ENCODE measurements at places on chromosomes 2 and 18.

DNA sequence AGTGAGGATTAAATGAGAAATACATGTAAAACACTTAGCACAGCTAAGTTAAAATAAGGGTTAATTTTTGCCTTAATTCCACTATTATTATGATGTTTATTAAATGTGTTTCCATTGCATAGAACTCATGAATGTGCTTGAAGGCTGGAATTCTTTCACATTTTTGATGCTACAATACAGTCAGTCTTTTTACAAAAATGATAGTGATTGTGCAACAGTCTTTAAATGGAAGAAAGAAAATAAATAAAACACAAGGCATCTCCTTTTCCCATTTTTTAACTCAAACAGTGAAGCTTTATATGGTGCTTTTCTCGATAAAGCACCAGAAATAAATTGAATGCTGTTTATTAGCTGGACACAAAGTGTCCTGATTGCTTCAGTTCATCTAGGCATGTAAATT, 123.9 kb downstream of the MAP2 start:
- DNase-seq: no peak

- DNase-seq: no peak
These were observed 4.7 kb downstream of the RAB3GAP1 start for GRCh38 chr2:135056790-135057189.

DNA sequence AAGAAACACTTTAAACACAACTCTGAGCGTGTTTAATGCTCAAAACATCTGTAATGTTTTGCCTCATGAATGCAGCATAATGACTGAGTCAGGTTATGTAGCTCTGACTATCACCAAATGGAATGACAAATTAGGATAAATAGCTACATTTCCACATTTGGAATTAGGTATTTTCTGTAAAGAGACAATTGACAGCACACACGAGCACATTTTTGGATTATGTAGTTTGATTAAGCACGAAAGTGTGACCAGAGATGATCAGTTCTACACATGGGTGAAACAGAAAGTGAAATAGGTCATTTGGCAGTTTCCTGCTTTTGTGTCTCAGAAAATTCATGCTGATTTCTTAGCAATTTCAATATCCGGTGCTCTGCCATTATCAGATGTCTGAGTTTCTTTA, 29.0 kb downstream of the LPIN1 start:
- no peak for DNase-seq

- DNase-seq: no peak
These were observed 94.3 kb downstream of the OLA1 start for GRCh38 chr2:174153757-174154680.

DNA sequence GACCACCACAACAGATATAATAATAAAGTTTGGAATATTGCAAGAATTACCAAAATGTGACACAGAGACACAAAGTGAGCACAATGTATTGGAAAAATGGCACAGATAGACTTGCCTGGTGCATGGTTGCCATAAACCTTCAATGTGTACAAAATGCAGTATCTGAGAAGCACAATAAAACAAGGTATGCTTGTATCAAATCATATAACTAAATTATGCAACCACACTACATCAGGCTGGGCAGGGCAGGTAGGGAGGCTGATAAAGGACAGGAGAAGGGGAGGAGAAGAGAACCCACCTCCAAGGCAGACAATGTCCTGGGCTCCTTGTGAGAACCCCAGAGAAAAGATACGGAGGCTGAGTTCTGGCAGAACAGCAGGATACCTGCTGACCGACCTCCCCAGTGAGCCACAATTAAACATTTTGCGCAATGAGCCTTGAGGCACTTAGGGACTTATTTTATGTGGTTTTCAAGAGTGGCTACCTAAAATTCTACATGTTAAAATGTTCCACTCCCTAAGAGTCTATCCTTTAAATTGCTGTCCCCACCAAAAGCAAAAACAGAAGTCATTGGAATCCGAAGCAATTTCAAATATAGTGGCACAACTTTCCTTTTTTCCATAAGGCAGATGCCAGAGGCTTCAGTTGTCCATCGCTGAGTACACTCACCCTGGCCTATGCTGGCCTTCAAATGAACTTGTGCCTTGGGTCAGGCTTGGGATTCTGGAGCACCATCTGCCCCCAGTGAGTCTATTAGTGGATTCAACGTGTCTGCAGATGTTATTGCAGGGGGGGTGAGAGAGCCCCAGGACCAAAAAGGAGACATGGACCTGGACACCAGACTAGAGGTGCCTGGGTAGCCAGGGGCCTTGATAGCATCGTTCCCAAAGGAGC, 16.8 kb downstream of the WDFY1 start:
- no peak for DNase-seq

- DNase-seq: no peak
These were observed 794.8 kb downstream of the SATB2 start for GRCh38 chr2:198662905-198663304.

DNA sequence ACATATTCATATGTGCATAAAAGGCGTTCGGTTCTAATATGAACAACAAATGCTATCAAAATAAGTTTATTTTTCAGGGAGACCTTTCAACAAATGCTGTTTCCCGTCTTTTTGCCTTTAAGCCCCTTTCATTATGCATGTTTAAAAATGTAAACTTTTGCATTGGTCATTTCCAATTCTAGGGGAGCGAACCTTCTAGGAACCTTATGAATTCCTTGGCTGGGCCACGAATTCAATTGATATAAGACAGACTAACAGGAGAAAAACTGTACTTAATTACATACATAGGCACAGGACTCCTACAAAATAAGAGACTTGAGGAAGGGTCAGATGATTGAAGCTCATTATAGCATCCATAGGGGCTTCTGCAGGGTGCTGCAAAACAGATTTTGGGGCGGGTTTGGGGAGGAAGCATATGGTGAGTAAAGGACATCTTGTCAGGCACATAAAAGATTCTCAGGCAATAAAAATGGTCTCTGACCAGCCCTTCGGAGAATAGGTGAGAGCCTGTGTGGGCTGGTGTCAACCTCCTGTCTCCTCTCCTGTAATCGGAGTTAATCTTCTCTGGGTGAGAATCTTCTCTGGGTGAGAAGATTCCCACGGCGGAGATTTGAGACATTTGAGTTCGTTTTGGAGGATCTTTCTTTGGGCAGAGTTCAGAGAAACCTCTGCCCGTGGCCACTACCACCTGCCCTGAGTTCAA, 1.7 kb downstream of the TNFRSF11A start:
- DNase-seq: no peak

DNA sequence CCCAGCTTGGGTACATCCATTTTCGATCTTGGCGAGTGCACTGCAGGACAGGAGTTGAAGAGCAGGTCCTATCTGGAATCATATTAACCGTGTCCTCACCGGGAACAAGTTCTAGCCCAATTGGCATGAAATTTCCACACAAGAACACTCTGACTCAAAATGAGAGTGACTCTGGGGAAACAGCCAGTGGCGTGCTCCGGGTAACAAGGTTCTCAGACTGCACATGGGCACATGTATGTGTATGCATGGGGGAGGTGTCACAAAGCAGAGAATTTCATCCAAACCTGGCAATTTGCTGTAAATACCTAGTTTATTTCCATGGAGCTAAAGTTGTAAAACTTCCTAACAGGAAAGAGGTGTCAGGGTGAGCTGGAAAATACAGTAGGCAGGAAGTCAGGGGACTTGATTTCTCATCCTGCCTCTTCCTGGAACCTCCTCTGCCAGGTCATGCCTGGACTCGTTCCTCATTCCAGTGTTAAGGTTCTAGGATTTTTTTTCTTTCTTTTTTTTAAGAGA, 1.7 kb downstream of the TUBB6 start:
- no peak for DNase-seq

DNA sequence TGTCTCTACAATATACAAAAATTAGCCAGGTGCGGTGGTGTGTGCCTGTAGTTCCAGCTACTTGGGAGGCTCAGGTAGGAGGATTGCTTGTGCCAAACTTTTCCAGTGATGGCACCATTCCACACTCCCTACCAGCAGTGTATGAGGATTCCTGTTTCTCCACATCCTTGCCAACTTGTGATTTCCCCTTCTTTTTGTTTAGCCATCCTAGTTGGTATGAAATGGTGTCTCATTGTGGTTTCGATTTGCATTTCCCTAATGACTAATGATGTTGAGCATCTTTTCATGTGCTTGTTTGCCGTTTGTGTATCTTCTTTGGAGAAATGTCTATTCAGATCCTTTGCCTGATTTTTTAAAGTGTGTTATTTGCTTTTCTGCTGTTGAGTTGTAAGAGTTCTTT, 41.0 kb downstream of the EPB41L5 start:
- DNase-seq: no peak

DNA sequence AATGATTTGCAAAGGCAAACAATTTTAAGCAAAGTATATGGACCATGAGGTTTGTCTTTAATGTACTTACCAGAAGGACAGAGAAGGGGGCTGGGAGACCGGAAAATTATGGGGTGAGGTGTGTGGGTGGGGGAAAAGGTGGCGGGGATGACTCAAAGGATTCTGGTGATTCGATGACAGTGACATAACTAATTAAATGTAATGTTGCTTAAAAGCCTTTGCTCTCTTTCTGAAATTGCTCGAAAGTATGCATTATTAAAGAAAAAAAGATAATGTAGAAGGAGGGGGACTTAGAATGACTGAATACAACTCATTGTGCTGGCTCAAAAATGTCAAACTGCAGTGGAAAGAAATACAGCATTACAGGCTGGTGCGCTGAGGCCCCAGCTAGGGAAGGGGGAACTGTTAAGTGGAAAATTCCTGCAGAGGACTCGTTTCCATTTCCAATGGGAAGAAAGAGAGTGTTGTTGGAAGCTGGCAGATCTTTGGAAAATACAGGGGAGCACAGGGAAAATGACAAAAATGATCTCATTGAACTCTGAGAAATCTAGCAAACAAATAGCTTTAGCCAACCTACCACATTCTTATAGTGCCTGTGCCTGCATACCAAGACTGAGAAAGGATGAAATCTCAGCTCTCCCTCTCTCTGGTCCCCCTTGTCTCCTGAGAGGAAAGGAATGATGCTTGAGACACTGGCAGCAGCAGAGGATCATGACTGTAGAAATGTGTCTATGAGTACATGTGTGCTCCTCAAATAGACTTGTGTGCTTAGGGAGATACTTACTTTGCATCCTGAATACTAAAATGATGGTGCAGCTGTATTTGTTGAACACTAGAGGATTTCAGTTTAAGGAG, 632.4 kb downstream of the NYAP2 start:
- no peak for DNase-seq

DNA sequence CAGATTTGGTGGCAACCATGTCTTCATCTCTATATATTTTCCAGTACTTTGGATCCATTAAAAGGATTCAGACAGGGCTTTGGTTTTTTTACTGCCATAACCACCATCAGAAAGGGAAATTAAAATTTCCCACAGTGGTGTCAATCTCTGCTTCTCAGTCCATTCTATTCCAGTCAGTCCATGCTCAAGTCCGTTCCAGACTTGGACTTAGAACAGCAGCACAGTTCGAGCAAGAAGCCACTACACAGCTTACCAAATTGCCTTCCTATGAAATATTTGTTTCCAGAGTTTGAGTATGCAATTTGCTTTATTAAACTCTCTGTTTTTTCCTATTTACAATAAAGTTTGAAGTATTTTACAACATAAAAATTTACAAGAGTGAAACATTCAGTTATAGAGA, 306.5 kb upstream of the GULP1 start:
- no peak for DNase-seq

- DNase-seq: no peak
These were observed 40.9 kb upstream of the SMAD7 start for GRCh38 chr18:48991676-48992075.

GRCh38 chr2:178191004-178191508, 3.3 kb upstream of the OSBPL6 start:
- DNase-seq: no peak

DNA sequence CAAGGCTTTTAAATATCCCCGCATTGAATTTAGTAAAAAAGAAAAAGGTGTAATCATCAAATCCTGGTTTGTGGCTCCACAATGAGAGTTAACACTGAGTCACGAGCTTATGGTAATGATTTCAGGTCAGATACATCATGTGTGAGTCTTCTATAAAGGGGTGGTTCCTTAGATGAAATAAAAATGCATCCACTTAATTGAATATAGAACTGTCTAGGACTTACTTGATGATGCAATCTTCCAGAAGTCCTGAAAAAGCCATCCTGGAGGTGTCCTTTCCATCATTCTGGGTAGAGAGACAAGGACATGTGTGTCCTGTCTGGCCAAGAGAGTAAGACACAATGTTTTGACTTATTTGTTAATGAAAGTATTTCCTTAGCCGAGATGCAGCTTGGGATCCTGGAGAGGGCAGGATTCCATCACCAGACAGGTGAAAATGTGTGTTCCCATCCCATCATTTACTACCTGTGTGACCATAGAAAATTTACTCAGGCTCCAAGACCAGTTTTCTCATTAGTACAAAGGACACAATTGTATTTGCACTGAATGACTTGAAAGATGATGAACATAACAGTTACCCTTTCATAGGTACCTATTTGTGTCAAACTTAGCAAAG, 1539.8 kb upstream of the PIK3C3 start:
- no peak for DNase-seq

DNA sequence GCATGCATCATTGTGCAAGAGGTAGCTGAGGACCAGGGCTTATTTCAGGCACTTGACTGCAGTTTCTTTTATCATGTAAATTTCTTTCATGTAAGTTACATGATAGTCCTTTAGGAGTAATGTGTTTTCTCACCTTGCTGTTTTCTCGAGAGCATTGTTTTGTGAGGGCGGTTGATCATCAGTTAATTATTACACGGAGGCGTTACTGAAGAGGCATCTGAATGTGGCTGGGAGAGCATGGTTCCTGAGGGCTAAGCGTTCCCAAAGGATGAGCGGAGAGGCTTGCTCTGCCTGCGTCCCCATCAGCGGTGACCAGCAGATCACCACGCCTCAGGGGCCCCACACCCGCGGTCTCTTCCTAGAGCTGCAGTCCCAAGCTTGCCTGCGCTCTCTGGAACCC, 156.1 kb upstream of the NFATC1 start:
- DNase-seq: no peak

- no peak for DNase-seq
These were observed 75.5 kb upstream of the TAF1B start for GRCh38 chr2:9767656-9768281.

- DNase-seq: no peak
These were observed 24.4 kb upstream of the YPEL5 start for GRCh38 chr2:30122362-30122761.

DNA sequence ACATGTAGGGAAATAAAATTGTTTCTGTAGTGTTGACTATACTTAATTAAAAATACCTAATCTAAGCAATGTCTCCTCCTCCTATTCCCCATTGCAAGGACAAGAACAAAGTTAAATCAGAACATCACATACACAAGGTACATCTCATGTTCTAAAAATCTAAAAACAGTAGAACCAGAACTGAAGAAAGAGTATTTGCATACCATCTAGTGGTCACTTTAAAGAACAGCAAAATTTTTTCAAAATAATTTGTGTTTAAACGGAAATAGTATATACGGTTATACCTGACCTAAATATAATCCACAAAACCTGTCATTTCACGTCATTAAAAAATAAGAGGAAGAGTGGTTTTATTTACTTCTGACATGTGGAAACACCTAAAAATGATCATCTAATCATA, 294.3 kb upstream of the KCNH7 start:
- DNase-seq: no peak
